Left ventricle myocardium superior (tissue), 1 donor: ENCODE measurements at places on chromosomes 1 and 21. TPM values are rescaled to one million over a fixed set of nuclear protein-coding genes. Genes with fewer than 3 reads are reported as not detected.
A peak's percentile ranks its signal among the peaks of the same experiment; 100 is the strongest.

GBP1 gene
- 6.1 TPM for total RNA-seq

ZNF648 gene
- total RNA-seq = not detected

GRCh38 chr1:116804736-116805135 lies 50.5 kb downstream of the CD2 start:
- no peak for DNase-seq

APH1A gene
- total RNA-seq = 58.5 TPM

DNA sequence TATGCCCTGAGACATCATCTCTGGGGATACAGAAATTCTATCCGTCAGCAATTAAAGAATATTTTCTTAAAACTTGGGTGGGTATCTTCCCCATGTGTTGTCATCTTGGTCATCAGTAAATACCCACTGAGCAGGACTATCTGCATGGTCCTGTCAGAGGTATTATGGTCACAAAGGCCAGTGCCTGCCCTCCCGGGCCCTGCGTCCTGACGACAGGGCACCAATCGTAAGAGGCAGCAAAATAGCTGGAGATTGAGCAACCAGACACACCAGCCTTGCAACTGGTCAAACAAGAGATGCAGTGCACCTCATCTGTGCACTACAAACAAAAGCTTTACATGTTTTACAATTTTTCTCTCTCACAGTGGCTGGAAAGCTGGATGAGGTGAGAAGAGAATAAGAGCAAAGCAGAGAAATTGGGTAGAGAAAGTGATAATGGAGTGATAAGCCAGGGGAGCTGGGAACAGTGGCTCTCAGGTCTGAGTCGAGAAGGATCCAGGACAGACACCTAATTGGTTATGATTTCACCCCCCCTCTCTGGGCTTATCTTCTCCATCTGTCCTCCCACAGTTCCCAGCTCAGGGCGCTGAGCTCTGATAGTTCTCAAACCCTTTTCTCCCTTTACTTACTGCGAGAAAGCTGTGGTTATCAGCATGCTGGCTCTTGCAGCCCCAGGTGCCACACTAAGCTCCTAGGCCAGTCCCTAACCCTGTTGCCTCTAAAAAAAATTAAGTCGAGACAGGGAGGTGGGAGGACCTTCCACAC lies 8.8 kb upstream of the SRP9 start:
- DNase-seq = no peak

DNA sequence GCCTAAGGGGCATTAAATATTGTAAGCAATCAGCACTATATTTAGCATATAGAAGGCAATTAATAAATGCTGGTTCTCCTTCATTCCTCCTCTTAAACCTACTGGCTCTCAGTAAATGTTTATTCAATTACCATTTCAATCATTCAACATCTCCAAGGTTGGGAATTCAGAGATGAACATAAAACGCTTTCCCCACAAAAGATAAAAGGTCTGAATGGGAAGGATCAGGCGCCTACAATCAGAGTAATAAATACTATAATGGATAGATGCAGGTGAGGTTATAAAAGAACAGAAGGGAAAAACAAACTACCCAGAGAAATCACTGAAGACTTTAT lies 407 bp upstream of the KTI12 start:
- no peak for DNase-seq

GNG4 gene
- total RNA-seq = not detected

- peak; percentile 52 for DNase-seq
Measured at GRCh38 chr1:114756949-114757454, 782 bp downstream of the CSDE1 start.

GRCh38 chr1:35044431-35044830 lies 12.7 kb upstream of the ZMYM6 start:
- no peak for DNase-seq

- no peak for DNase-seq
Measured at GRCh38 chr1:203039609-203040512, 13.6 kb downstream of the PPFIA4 start.

CYP4A11 gene
- total RNA-seq = not detected

GRCh38 chr21:41834252-41834925 lies 44.8 kb downstream of the PRDM15 start:
- no peak for DNase-seq

GRCh38 chr1:25924454-25924853 lies 18.2 kb upstream of the STMN1 start:
- no peak for DNase-seq

OR2AK2 gene
- not detected for total RNA-seq

IVL gene
- total RNA-seq = not detected

- no peak for DNase-seq
Measured at GRCh38 chr1:114439369-114439768, 71.6 kb downstream of the TRIM33 start.

- peak; percentile 91 for DNase-seq
Measured at GRCh38 chr1:9242338-9242969, 7.9 kb downstream of the H6PD start.

DNA sequence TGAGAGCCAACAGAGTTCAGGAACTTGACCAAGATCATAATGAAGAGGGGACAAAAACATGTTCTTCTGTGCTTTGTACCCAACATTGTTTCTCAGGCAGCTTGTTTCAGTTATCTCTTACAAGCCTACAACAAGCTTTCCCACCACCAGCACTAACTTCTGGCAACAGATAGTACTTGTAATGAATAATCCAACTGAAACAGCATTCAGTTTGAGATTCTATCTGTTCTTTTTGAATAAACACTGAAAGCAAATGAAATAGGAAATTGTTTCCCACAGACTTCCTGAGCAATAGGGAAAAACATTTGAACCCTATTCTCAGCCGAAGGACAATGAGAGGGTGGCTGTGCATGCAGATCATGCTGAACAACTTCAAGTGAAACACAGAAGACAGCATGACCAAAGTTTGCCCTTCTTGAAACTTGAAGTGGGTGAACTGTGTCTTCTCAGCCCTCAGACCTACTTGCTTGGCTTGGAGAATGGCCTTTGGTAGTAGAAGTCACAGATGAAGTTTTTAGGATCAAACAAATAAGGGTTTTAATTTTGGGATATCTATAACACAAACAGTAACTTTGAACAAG lies 11.2 kb upstream of the HOOK1 start:
- no peak for DNase-seq

GRCh38 chr21:41168391-41169257 lies 664 bp downstream of the BACE2 start:
- DNase-seq = peak; percentile 72

- DNase-seq = no peak
Measured at GRCh38 chr1:29105822-29106221, 17.9 kb downstream of the TMEM200B start.

KCNH1 gene
- not detected for total RNA-seq

DNA sequence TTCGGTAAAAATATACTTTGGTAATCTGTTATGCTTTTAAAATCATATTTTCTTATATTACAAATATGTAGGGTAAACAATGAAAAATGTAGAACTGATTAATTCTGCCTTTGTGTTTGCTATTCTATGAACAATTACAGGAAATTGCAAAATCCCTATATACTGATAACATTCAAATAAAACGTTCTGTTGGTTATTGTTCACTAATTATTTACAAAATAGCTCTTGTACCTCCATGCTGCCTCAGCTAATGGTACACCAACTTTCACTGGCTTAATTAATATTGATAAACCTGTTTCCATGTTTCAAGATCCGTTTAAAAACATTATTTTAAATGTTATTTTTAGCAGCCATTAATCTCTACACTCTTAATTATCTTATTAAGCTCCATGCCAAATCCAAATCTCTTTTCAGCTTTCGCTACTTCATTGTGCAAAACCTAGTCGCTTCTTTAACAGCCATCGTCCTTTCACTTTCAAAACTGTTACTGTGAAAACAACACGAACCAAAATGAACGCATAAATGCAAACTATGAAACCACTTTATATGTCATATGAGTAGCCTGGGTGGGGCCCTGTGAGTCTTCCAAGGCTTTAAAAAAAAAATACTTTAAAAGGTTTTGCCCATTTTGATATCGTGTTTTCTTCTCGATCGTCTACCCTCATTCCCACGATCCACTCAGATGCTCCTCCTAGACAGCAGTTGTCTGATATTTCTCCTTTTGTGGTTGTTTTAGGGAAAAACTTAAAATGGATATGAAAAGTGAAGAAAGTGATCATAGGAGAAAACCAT lies 807.1 kb downstream of the USP25 start:
- DNase-seq = no peak

DNA sequence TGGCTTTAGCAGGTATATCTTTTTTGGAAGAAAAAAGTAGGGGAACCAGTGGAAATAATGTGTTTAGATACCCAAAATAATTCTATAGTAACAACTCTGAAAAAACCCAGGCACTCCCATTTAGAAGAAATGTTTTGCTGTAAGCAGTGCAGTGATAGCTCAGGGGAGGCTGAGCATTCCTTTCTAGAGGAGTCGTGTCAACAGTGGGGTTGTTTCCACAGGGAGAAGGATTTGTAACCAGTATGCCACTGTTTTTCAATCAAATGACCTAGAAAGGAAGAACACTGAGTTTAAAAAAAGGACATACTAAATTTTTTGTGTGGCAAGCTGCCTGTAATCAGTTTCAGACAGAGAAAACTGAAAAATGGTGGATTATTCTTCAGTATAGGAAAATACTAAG lies 2.4 kb downstream of the PGD start:
- DNase-seq = no peak

- DNase-seq = no peak
Measured at GRCh38 chr21:42162831-42163510, 56.0 kb upstream of the ABCG1 start.

GRCh38 chr1:26434161-26434752 lies 2.1 kb downstream of the DHDDS start:
- no peak for DNase-seq

DNA sequence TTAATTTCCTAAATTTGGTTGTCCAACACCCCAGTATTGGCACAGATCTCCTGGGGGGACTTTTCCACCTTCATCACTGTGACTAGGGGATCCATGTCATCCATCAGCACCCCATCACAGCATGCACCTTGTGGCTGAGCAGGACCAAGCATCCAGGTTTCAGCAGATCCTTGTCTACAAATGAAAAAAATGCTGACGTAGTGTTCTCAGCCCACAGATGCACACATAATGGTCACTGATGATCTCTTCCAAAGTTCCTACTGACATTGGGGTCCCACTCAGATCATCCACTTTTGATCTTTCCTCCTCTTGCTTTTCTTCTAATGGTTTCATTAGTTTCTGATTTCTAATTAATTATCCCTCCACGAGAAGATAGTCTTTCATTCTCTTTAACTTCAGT lies 373.1 kb downstream of the TBX15 start:
- no peak for DNase-seq

DNA sequence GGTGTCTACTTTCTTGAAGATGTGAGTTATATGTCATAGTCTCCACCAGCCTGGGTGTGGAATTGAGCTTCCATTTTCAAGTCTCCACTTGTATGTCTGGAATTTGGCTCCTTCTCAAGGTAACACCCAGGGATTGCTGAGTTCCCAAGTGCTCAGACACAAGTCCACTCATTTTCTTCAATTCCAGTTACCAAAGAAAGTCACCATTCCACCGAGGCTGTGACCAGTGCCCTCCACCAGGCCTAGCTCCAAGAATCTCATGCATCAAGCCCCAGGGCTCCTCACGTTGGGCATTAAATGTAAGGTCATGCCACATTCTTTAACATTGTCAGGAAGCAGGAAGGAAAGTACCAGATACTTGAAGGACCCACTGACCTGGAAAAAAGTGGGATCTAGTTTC lies 2.4 kb upstream of the RAB4A start:
- no peak for DNase-seq

GRCh38 chr1:244665771-244666217 lies 12.9 kb downstream of the DESI2 start:
- DNase-seq = no peak

DNA sequence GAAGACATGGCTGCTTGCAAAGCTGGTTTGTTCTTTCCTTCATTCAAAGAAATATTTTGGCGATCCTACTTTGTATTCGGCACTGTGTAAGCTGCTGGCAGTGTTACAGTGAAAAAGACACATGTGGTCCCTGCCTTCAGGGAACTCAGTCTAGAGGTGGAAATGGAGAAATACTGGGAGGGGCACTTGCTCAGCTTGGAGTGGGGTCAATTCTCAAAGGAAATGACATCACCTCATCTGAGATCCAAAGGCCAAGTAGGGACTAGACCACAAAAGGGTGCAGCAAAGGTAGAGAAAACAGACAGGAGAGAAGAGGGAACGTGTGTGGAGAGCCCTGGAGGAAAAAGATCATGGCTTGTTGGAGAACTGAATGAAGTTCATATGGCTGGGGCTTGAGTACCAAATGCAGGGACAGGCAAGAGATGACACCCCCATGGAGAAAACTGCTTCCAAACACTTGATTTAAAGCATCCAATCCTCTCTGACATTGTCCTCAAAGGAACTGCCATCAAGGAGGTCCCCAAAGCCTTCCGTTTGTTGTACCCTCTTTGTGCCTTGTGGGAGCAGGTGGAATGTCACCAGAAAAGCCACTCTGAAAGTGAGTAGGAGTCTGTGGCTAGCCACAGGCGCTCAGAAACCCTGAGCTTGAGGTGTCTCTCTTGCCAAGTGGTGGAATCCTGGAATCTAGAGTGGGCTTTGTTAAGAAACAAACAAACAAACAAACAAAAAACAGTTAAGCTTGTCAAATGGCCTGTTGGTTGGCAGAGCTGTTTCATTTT lies 48.3 kb upstream of the TDRD10 start:
- no peak for DNase-seq

- no peak for DNase-seq
Measured at GRCh38 chr1:160748181-160748877, 9.3 kb downstream of the SLAMF7 start.

KRTAP12-2 gene
- total RNA-seq = not detected

SPRR5 gene
- not detected for total RNA-seq

DNA sequence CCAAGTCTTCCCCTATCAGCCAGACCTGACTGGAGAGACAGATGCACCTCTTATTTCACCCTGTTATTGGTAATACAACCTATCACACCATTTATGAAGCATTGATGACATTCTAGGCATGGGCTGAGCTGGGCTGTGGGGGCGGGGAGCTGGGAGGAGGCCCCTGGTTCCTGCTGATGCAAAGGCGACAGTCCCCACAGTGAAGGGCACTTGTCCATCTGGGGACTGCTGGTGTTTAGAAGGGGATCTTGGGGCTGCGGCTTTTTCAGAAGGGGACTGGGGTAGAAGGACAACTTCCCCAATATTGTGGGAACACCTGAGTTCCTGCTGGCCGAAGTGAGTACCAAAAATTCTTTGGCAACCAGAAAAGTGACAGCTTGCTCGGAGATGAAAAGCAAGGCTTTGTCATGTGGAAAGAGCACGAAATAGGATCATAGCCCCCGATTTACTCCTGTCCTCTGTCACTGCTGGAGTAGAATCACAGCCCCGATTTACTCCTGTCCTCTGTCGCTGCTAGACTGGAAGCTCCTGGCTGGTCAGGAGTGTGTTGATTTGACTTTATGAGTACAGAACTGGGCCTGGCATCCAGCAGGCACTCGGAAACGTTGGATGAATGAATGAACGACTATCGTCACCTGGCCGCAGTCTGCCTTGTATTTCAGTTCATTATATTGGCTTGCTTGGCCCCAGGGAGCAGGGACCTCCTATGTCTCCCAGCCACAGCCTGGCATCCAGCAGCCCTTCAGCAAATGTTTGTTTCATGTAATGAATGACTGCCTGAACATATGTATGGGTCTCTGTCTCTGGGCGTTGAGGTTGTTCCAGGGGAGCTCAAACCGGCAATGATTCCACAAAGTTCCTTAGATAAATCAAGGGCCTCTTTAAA lies 16.5 kb upstream of the ETV3L start:
- no peak for DNase-seq

GRCh38 chr1:2314273-2314802 lies 77.0 kb downstream of the MORN1 start:
- peak; percentile 81 for DNase-seq
